ENCODE measurements at places on chromosomes 3 and 15.
A peak's percentile ranks its signal among the peaks of the same experiment; 100 is the strongest.

- no peak for DNase-seq
These were observed 40.1 kb upstream of the RASGRF1 start for GRCh38 chr15:79130535-79131130.

- no peak for DNase-seq
These were observed 331.5 kb upstream of the SLCO3A1 start for GRCh38 chr15:91521996-91522395.

DNA sequence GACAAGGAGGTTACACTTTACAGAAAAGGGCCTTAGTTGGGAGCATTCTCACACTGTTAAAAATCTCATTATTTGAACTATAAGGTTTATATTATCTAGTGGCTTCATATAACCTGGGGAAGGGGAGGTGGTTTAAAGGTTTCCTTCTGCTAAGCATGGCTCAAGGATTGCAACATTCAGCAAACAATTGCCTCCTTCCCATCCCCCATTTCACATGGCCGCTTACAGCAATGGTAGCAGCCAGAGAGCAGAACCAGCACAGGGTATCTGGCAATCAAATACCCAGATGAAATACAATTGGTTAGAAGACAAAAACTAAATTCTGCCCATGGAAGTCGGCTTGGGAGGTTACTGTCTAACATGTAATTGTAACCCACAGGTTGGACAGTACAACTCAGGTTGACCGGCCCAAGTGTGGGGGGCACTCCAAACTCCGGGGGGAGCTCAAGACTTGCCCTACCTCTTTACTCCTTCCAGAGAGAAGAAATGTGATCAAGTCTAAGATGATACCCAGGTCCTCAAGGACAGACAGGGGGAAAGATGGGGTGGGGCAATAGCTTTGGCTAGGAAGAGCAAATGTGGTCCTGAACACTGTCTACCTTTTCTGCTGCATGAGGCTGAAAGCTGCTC, 15.5 kb downstream of the ETV5 start:
- no peak for DNase-seq

DNA sequence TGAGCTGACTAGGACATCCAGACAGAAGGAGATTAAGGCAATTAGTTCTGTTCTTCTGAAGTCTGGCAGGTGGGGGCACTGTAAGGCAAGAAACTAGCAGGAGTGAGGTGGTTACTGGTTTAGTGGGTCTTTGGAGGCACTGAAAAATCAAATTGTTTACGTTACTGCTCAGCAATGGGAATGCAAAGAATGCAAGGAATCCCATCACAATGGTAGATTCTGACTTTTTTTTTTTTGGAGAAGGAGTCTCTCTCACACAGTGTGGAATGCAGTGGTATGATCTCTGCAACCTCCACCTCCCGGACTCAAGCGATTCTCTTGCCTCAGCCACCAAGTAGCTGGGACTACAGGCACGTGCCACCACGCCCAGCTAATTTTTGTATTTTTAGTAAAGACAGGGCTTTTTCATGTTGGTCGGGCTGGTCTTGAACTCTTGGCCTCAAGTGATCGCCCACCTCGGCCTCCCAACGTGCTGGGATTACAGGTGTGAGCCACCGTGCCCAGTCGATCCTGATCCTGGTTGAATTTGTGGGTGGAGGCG, 16.4 kb downstream of the FAM107A start:
- no peak for DNase-seq

DNA sequence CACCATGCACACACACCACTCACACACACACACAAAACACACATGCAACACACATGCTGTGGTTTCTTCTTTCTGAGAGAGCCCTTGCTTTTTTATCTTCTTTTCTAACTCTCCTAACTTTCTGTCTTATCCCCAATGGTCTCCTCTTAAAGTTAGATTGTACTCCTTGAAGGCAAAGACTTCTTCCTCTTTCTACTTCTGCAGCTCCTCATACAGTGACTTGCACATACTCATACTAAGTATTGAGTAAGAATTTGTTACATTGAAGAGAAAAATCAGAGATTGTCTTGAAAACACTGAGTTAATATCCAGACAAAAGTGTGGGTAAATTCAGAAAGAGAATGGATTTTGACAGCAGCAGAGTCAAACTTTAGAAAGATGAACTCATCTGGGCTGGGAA, 64.4 kb downstream of the GTPBP8 start:
- no peak for DNase-seq

DNA sequence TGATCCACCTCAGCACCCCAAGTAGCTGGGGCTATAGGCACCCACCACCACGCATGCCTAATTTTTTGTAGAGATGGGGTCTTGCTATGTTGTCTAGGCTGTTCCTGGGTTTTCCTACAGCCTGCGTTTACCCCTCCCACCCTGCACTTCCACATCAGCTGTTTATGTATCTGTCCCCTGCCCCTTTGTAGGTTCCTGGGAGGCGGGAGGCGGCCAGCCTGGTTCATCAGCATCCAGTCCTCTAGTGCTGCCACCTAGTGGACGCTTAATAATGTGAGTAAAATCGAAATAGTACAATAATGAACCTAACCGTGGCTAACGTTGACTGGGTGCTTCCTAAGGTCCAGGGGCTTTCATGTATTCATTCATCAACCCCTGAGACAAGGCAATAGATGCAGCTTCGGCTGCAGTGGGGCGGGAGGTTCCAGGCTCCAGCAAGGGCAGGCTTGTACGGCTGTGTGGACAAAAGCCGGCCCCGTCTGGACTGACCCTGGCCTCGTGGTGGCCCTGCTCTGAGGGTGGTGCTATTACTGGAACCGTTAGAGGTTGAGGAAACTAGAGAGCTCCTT, 1.2 kb upstream of the LCTL start:
- DNase-seq = peak; percentile 37

Measured in effector CD4-positive, alpha-beta T cell (primary cell).